ENCODE measurements at places on chromosomes 3 and 15.

DNA sequence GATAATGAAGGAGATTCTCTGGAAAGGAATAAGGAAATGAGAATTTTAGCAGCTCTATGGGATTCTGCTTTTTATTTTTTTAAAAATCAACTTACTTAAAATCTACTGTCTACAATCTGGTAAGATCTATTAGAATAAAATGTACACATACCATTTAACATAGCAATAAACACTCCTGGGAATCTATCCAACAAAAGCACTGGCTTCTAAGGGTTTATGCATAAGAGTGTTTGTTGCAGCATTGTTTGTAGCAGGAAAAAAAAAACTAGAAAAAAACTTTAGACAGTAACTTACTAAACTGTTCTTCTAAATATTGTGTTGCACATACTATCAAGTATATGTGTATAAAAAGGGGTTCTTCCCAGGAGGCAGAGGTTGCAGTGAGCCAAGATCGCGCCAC, 15.7 kb upstream of the RBP1 start:
- DNase-seq = no peak

DNA sequence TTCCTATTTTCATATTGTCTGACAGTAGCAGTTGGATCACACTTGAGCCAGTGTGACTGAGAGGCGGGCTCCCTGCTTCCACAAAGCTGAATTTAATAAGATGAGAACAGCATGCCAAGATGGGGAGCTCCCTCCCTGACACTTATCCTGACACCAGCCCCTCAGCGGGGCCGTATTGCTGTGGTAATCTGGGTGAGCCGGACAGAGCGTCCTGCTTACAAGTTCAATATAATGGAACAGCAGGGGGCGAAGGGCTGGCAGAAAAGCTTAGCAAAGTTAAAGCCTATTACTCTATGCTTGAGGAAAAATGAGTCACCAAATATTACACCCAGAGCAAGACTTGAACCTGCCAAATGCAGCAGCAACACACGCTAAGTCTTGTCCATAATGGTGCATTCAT, 163.8 kb upstream of the CMC1 start:
- peak; percentile 28 for DNase-seq

- no peak for DNase-seq
These were observed 4.2 kb downstream of the ZSCAN2 start for GRCh38 chr15:84604826-84605553.

DNA sequence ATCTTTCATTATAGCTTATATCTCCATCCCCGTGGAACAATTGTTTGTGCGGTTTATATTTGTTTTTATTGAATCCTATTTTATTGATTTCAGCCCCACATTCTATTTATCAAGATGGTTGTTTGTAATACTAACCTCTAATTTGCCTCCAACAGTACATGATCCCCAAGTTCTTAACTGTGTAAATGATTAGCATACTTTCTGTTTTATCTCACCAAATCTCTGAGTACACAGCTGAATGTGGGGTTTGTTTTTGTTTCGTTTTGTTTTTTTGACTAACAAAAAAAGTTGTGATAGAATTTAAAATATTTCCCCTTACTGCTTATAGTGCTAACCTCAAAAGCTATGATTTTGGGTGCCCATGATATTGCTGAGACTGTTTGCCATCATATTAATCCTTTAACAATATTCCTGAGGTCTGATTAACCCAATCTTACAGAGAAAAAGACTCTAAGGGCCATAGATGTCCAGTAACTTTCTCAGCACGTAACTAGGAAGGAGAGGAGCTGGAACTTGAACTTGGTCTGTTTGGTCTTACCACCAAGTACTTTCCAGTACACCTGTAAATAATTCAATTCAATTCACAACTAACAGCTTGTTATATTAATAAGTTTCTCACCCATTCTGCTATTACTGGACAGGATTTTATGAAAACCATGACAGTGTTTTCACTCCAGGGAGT, 789.8 kb downstream of the TUSC7 start:
- no peak for DNase-seq

GRCh38 chr3:27610800-27611525, 111.2 kb downstream of the EOMES start:
- DNase-seq = no peak

GRCh38 chr3:112459750-112460149, 39.5 kb downstream of the BTLA start:
- DNase-seq = no peak

- no peak for DNase-seq
These were observed 375.0 kb upstream of the ARHGEF26 start for GRCh38 chr3:153746211-153746610.

- no peak for DNase-seq
These were observed 43.4 kb upstream of the CLRN1 start for GRCh38 chr3:151015767-151016477.

- DNase-seq = no peak
These were observed 49.4 kb downstream of the NFKBIZ start for GRCh38 chr3:101898752-101899169.

DNA sequence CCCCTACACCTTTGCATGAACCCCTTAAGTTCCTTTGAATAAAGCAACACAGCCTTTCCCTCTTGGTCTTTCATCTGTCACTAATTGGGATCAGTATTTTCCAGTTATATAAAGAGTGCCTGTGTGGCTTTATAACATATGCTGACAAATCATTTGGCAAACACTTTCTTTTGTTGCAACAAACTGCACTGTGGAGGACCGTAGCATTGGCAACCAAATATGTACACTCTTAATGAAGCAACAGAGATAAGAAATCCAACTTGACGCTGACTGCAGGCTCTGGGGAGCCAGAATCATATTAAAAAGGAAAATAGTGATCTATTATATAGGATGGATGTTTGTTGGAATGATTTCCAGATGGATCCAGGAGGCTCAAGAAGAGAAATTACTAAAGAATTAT, 120.1 kb upstream of the PRICKLE2 start:
- no peak for DNase-seq

DNA sequence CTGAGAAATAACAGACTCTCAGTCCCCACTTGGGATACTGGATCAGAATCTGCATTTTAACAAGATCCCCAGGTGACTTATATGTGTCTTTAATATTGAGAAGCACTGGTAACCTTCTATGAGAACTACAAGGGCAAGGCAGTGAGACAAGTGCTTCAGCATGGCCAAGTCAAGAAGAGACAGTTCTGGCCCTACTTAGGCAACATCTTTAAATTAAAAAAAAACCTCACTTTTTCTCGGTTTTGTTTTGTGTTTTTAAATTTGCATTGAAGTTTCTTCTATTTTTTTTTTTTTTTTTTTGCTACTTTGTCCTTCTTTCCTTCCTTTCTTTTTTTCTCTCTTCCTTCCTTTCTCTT, 42.5 kb upstream of the SPTSSB start:
- no peak for DNase-seq

- DNase-seq = no peak
These were observed 313.4 kb upstream of the CHRM5 start for GRCh38 chr15:33654860-33655259.

GRCh38 chr15:100931143-100931890, 12.2 kb downstream of the LRRK1 start:
- no peak for DNase-seq

GRCh38 chr3:43017004-43017403, 37.9 kb downstream of the GASK1A start:
- DNase-seq = no peak

DNA sequence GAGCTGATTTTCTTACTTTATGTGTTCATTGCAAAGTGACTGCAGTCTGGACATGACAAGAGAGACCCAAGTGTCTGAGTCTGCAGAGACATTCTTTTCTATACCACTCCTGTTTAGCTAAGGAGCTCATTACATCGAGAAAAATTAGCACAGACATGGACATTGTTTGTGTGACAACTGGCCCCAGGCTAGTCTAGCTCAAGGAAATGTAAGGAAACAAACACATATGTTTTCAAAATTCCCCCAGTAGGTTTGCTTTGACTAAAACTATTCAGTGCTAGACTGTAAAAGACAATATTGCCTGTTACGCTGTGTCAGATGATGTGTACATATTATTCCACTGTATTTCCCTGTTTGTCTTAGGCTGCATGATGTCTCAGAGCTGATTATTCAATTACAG, 40.9 kb downstream of the TPRG1 start:
- no peak for DNase-seq

DNA sequence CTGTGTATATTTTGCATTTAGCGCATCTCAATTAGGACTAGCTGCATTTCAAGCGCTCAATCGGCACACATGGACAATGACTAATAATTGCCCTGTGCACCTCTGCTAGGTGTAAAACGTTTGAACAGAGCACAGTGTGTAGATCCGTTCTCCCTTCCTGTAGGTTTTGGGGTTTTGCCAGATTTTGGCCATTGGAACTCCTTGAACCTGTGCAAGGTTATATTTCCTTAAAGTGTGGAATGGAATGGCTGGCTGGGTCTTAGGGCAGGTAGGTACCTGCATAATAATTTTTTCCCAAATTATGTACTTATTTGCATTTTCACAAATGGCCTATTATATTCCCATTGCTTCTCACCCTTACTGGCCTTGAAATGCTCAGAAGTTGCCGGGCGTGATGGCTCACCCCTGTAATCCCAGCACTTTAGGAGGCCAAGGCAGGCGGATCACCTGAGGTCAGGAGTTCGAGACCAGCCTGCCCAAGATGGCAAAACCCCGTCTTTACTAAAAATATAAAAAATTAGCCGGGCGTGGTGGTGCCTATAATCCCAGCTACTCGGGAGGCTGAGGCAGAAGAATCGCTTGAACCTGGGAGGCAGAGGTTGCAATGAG, 777 bp downstream of the RNU5B-1 start:
- DNase-seq = peak; percentile 46

- DNase-seq = no peak
These were observed 76.2 kb downstream of the LARS2 start for GRCh38 chr3:45464336-45465170.

DNA sequence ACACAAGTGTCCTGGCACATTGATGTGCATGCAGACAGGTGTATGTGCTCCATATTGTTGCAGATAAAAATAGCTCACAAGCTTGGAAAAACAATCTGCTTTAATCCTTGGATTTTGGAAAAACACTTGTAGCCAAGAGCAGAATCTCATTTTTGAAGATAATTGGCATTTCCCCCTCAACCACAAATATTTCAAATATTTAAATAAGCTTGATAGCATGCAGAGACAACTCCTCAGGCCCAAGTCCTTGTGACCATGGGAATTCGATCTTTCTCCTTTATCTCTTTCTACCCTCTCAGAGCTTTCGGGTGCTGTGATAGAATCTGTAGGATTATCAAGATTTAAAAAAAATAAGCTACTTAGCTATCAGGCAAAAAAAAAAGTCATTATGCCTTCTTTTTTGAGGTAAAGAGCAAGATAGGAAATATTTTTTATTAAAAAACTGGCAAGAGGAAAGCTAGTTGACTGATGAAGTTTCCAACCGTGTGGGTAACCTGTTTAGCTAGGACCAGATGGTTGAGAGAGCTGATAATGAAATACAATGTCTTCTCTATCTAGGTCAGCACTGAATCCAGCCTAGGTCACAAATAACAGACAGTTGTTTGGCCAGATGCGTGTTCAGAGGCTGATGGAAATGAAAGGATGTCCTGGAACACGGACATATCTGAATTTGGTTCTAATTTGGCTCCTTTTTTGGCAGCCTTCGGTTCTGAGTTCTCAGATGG, 54.9 kb upstream of the SNRK start:
- no peak for DNase-seq

- DNase-seq = no peak
These were observed 640.5 kb upstream of the GRM7 start for GRCh38 chr3:6220447-6220846.

DNA sequence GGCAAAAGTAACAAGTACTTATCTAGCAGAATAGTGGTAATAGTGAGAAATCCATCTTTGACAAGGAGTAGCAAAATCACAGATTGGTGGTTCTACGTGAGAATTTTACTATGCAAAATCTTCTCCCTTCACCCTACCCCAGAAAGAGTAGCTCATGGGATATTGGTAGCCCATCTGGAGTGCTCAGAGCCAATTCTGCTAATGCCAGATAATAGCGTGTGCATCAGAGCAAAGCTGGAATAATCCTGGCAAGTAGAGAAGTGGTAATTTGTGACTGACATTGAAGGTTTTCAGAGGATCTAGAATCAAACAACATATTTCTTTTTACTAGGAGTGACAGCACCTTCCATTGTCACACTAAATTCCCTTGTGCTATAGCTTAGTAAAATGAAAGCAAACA, 192.9 kb downstream of the ZBBX start:
- no peak for DNase-seq

GRCh38 chr3:191087391-191087790, 111.7 kb upstream of the OSTN start:
- no peak for DNase-seq

DNA sequence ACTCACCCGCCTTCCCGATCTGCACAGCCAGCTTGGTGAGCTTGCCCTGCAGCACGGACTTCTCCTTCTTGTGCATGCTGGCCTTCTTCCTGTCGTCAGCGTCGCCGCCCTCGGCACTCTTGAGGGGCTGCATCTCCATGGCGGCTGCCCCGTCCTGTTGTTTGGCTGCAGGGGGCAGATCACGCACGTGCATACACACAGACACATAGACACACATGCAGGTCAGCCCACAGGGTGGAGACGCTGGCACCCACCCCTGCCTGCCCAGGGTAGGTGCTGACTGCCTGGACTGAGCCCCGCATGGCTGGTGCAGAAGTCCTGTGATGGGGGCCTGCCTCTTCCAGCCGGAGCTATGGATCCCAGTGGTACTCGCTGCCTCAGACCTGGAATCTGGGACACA, 57.3 kb upstream of the SEC13 start:
- DNase-seq = no peak

DNA sequence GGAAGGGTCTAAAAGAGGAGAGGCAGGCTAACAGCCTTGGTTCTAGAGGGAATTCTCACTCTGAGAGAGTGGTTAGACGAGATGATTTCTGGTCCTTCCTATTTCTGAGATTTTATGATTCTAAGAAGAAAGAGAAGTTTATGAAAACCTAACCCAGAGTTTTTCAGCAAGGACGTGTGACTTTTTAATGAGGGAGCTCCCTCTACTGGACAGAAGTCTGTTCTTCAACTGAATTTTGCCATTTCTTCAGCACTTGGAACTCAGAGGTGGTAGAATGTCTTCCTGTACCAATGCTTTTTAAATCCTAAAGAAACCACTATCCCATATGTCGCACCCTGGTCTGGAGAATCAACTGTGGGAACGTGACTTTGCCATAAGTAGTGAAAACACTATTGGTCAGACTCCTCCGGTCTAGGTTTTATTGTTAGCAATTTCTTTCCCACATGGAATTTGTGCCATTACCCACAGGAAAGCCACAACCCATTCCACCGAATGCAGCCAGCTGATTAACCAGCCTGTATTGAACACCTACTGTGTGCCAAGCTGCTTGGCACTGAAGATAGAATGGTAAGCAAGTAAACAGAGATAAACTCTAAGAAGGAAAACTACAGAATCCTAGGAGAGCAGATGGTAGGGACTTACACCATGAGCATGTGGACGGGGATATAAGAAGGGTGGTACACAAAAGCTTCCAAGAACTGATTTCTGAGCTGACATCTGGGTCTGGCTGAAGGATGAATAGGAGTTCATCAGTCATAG, 199.5 kb upstream of the LMCD1 start:
- DNase-seq = peak; percentile 27

- no peak for DNase-seq
These were observed 143.3 kb downstream of the SMAD6 start for GRCh38 chr15:66845266-66845785.

GRCh38 chr3:191398607-191399006, 62.4 kb upstream of the PYDC2 start:
- no peak for DNase-seq

GRCh38 chr3:120114981-120115380, 20.7 kb upstream of the GSK3B start:
- no peak for DNase-seq

- peak; percentile 55 for DNase-seq
These were observed 453 bp downstream of the ZDHHC23 start for GRCh38 chr3:113948015-113948917.
